ENCODE measurements at places on chromosomes 13 and 19. TPM values are rescaled to one million over a fixed set of nuclear protein-coding genes. Genes with fewer than 3 reads are reported as not detected.

The PABPC3 gene
- total RNA-seq, result 0.24 TPM

The MISP3 gene
- 0.96 TPM for total RNA-seq

The ARRDC2 gene
- total RNA-seq, result 6.3 TPM

The TNFSF9 gene
- total RNA-seq, result not detected

The CGB2 gene
- 5.5 TPM for total RNA-seq

The HRC gene
- total RNA-seq, result 0.72 TPM

The IFI30 gene
- 4.3 TPM for total RNA-seq

The C19orf81 gene
- total RNA-seq, result not detected

The TRPC4 gene
- total RNA-seq, result 24.6 TPM

The B3GNT3 gene
- 0.72 TPM for total RNA-seq

The FFAR2 gene
- 0.72 TPM for total RNA-seq

The CNFN gene
- total RNA-seq, result not detected

The OLFM4 gene
- total RNA-seq, result 4.3 TPM

The SCN1B gene
- 2.9 TPM for total RNA-seq

The FPR3 gene
- 2.6 TPM for total RNA-seq

The MIA gene
- 14.9 TPM for total RNA-seq

The ZNF208 gene
- 10.8 TPM for total RNA-seq

The SMIM44 gene
- not detected for total RNA-seq

The MAB21L1 gene
- 1.2 TPM for total RNA-seq

The RFPL4A gene
- not detected for total RNA-seq

The CRB3 gene
- 9.1 TPM for total RNA-seq

The OR7C1 gene
- 6.3 TPM for total RNA-seq

The LRP3 gene
- 12.5 TPM for total RNA-seq

The SACS gene
- 118 TPM for total RNA-seq

The NUMBL gene
- total RNA-seq, result 27.2 TPM

The ZNF729 gene
- total RNA-seq, result 10.6 TPM

The CELF5 gene
- 1.7 TPM for total RNA-seq

The ZNF284 gene
- 4.1 TPM for total RNA-seq

The ZNF723 gene
- total RNA-seq, result 1.2 TPM

The CYP4F3 gene
- total RNA-seq, result 0.96 TPM

The CD320 gene
- total RNA-seq, result 4.1 TPM

The ZNF568 gene
- 39.0 TPM for total RNA-seq

The TUBA3C gene
- not detected for total RNA-seq

The PVR gene
- 38.0 TPM for total RNA-seq

The CCL25 gene
- not detected for total RNA-seq

The LRRC4B gene
- total RNA-seq, result 35.9 TPM

The TEX29 gene
- not detected for total RNA-seq
